ENCODE measurements at places on chromosomes 2 and 18. TPM values are rescaled to one million over a fixed set of nuclear protein-coding genes. Genes with fewer than 3 reads are reported as not detected.

CBLN2 gene
- polyA plus RNA-seq: not detected

TUBA3E gene
- not detected for polyA plus RNA-seq

FOXD4L1 gene
- 0.02 TPM for polyA plus RNA-seq

VAMP5 gene
- polyA plus RNA-seq: 19.5 TPM

SLC66A2 gene
- 57.7 TPM for polyA plus RNA-seq
